ENCODE measurements at places on chromosomes 6 and 20. TPM values are rescaled to one million over a fixed set of nuclear protein-coding genes. Genes with fewer than 3 reads are reported as not detected.

The SCP2D1 gene
- total RNA-seq: not detected

The ANGPT4 gene
- 0.12 TPM for total RNA-seq

The SCGN gene
- 2.2 TPM for total RNA-seq

DNA sequence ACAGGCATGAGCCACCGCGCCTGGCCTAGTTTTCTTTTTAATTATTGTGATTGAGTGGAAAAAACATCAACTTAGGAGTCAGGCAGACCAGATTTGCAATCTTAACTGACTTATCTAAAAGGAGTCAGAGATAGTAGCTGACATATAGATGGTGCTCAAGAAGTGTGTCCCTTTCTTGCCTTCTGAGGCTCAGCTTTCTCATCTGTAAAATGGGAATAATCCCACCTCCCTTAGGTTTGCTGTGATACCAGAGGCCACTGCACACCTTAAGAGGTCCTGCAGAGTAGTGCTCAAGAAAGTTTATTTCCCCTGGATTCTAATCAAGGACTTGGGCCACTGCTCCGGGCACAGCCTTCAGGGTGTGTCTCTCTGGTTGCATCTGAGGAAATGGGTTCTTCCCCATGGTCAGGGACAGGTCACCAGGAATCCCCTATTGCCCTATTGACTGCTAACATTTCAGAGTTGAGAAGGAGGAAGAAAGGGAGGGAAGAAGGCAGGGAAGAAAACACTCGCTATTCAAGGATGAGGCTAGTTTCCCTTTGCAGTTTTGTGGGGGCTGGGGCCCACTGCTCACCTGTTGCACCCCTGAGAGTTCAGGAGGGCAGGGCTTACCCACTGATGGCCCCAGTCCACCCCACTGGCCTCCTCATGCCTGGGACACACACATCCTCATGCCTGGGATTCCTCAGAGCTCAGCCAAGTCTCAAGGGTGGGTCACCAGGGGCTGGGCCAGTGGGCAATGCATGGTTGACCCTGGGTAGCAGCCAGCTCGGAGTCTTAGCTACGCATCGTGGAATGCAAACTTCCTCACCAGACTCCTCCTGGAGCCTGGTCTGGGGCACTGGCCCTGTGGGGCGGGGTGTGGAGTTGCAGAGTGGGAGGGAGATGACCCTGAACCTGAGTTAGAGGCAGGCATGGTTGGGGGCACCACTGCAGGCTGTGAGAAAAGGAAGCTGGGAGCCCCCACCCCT, 21.2 kb downstream of the C6orf132 start:
- H3K27me3 ChIP-seq: no peaks in the 10 kb centered on the region
- H3K27ac ChIP-seq: no peak overlapping the region
- no peak for DNase-seq

GRCh38 chr6:145801021-145801420, 13.6 kb downstream of the FBXO30 start:
- H3K4me3 ChIP-seq: no peak overlapping the region
- H3K27me3 ChIP-seq: no peaks in the 10 kb centered on the region
- H3K27ac ChIP-seq: no peak overlapping the region
- no peaks in the 10 kb centered on the region for H3K4me1 ChIP-seq
- no peak for DNase-seq
- no peaks in the 10 kb centered on the region for H3K36me3 ChIP-seq

DNA sequence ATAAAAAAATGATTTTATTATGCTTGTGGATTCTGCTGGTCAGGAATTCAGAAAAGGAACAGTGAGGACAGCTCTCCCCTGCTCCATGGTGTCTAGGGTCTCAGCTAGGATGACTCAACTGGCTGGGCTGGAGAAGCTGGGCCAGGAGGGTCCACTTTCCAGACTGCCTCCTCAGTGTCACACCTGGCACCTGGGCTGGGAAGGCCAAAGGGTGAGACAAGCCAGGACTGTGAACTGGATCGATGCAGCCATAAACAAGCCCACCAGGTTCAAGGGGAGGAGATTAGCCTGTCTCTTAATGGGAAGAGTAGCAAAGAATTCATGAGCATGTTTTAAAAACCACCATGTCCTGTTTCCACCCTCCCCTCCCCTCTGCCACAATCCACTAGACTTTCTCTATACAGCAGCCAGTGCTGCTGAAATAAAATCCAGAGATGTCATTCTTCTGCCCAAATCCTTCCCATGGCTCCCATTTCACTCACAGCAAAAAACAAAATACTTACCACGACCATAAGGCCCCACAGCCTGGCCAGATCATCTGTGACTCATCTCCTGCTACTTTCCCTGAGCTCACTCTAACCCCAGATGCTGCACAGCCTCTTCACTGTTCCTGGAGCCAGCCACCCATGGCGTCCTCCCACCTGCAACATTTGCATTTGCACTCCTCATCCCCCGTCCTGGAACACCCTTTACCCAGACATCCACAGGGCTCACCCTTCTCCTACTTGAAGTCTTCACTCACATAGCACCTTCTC, 13.8 kb downstream of the SPTLC3 start:
- H3K27ac ChIP-seq: no peak overlapping the region
- DNase-seq: no peak
- H3K27me3 ChIP-seq: no peaks in the 10 kb centered on the region
- no peaks in the 10 kb centered on the region for H3K4me1 ChIP-seq

Data from right lobe of liver (tissue), 6 donors.